ENCODE measurements at places on chromosomes 11 and 22.

DNA sequence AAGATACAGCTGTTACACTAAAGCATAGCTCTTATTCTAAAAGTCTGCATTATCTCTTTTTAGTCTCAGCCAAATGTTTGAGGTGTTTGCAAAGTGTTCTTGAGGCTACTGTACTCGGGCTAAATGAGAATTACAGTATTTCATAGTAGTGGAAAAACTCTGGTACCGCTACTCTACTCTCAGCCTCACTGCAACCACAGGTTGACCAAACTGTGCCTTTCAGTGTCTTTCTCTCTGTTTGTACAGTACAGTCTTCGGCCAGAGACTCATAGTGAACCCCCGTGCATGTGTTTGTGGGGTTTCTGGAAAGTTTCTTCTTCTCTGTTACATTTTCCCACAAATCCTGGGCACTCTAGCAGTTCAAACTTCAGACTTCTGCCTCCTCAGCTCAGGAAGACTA, 7.4 kb upstream of the LUZP2 start:
- no peak for ATAC-seq

- no peak for ATAC-seq
These were observed 82.6 kb downstream of the TENM4 start for GRCh38 chr11:79358258-79358657.

- no peak for ATAC-seq
These were observed 16.3 kb upstream of the SORL1 start for GRCh38 chr11:121435551-121436511.

GRCh38 chr11:73387594-73388264, 11.5 kb downstream of the RELT start:
- no peak for ATAC-seq

GRCh38 chr11:134543241-134543640, 131.2 kb upstream of the B3GAT1 start:
- no peak for ATAC-seq

- no peak for ATAC-seq
These were observed 48.2 kb upstream of the ANO1 start for GRCh38 chr11:70029861-70030380.

DNA sequence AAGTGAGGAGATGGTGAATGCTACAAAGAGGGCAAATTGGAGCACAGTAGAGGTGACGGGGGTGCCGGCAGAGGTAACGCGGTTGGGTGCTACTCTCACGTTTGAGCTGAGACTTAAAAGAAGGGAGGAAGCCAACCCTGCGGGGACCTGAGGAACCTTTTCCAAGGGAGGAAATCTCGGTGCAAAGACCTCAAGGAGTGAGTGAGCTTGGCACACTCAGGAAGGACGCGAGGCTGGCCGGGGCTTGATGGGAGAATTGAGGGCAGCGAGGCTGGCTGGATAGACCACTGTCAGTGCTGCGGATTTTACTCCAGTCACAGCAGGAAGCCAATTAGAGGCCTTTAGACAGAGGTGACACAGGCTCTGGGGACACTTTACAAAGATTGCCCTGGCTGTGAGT, 25.0 kb downstream of the TSKU start:
- ATAC-seq = no peak

All from gastroesophageal sphincter (tissue), 4 donors.